ENCODE measurements at places on chromosomes 11 and 22.

DNA sequence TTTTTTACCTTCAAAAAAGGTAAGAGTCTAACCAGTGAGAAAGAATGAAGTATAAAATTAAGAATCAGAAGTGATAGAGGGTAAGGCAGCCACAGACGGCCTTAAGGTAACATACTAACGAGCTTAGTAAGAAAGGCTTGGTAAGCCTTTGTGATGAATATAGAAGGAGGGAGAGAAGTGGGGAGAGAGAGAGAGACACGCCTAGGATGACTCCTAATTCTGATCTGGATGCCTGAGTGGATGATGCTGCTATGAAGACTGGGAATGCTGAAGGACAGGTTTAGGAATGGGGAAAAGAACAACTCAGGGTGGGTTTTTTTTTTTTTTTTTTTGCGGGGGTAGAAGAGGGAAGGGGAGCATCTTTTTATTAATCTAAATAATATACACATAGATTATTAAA lies 4.8 kb downstream of the FBXO3 start:
- no peak for DNase-seq

- DNase-seq, result no peak
Measured at GRCh38 chr22:49160261-49161001, 667.2 kb downstream of the BRD1 start.

DNA sequence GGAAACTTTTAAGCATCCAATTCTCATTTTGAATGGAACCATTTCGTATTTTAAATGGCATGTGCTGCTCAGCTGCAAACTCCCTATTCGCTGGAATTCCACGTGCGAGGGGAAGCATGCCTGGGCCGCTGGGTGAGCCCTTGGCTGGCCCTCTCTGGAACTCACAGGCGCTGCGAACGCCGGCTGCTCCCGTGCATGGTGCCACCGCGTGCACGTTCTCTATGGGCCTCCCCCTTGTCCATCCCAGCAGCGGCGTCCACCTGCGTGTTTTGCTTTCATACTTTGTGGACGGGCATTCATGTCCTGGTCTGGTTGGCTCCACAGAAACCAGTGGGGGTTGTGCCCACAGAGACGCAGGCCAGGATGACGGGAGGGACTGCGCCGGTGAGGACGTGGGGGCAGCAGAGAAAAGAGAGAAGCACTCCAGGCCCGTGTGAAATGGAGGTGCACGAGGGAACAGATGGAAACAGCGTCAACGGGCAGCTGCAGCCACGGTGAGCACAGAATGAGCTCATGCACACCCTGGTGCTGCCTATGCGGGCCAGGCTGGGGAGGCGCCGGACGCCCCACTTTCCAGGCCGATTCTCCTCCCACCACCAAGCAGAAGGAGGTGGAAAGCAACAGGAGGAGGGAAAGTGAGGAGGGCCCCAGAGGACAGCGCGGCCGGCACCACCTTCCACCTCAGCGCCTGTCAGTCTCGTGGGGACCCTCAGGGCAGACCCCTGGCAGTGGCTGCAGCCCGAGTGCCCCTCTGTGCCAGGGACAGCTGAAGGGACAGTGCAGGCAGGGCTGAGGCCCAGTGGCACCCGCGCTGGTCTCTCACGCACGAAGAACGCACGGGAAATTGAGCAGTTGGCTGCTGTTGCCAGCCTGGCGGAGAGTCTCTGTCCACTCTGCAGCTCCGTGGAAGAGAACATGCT lies 29.1 kb downstream of the TOLLIP start:
- DNase-seq, result no peak

GRCh38 chr22:26170112-26170492 lies 840 bp downstream of the SEZ6L start:
- no peak for DNase-seq

GRCh38 chr11:95268391-95268790 lies 37.4 kb upstream of the SESN3 start:
- no peak for DNase-seq

- peak; percentile 80 for DNase-seq
Measured at GRCh38 chr11:33598426-33599069, 102.1 kb downstream of the C11orf91 start.

DNA sequence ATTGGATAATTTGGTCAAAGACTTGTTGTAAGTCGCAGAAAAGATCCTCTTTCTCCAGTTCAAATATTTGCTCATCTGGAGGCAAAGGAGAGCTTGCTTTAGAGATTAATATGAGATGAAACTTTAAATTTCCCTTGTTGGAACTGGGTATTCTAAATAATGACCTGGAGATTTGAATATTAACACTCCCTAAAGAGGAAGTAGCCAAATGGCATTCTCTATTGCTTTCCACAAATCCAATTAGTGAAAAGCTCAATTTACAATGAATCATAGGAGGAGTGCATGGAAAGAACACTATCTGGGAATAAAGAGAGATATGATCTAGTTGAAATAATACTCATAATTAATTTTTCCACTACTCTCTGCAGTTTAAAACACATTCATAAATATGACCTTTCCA lies 641.6 kb upstream of the TENM4 start:
- DNase-seq, result no peak

GRCh38 chr11:34052608-34053160 lies 1.2 kb downstream of the CAPRIN1 start:
- no peak for DNase-seq

DNA sequence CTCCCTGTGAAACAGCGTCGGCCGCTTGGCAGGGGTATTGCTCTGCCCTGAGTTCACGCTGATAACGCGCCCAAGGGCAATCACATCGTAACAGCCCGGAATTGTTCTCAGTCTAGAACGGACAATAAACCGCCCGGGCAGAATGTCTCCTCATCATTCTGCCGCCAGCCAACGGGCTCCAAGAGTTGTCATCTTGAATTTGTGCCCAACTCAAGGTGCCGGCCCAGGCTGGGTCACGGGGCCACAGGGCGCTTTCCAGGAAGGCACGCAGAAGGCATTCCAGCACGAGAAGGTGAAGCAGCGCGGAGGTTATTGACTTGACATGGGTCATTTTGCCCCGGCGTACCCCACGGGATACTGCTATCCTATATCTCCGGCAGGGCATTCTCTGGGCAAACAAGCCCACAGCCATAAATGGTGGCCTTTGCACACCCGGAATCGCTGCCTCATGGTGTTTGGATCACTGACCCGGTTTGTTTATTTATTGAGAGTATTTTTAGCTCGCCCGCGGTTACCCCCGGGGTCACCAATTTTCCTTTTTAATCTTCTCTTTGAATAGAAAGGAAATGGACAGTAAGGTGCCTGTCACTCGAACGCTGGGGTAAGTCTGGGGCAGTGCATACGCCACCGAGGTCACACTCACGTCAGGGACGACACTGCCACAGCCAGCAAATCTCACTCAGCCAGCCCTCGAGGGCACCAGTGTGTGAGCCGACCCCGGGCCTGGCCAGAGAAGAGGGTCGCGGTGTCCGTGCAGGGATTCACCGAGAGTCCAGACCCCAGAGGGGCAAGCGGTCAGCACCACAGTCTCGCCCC lies 72.4 kb upstream of the FGF3 start:
- no peak for DNase-seq

- DNase-seq, result no peak
Measured at GRCh38 chr11:66316849-66317251, at the start of gene CD248. TSS of gene CD248 (minus strand) at chr11:66317044. CDS start at chr11:66317027, 17 bp downstream.

DNA sequence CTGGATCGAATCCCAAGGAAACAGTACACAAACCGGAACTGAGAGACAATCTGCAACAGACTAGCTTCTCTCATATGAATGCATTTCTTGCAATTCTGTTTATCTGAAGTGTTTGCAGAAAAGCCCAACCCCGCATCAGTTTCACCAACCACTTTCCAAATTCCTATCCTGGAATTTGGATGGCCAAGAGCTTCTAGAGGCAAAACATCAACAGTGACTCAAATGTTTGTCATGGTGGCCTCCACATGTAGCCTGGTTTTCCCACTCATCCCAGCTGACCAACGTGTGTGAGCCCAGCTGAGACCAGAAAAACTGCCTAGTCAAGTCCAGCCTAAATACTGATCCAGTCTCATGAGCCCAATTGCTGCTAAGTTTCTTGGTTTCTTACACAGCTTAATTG lies 8.3 kb upstream of the MIEF1 start:
- no peak for DNase-seq

- no peak for DNase-seq
Measured at GRCh38 chr11:92979176-92979575, 9.7 kb downstream of the MTNR1B start.

DNA sequence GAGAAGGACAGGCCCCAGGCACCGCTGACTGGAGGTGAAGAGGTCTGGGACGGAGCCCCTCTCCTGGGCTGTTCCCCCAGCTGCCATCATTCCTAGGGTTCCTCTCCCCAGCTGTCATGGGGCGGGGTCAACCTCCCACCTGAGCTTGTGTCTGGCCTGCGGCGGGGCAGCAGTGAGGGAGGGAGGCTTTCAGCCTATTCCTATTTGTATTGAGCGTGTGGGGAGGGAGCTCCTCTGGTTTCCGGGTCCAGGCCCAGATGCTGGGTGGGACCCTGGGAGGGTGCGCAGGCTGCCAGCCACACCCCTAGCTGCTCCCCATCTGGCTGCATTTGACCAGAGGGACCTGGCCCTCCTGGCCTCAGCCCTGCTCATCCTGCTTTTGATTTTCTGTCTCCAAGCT lies 13.7 kb downstream of the TSPAN4 start:
- DNase-seq, result no peak

- no peak for DNase-seq
Measured at GRCh38 chr11:98725471-98725870, 295.3 kb upstream of the CNTN5 start.

- no peak for DNase-seq
Measured at GRCh38 chr11:69560141-69560790, 78.8 kb downstream of the LINC01488 start.

DNA sequence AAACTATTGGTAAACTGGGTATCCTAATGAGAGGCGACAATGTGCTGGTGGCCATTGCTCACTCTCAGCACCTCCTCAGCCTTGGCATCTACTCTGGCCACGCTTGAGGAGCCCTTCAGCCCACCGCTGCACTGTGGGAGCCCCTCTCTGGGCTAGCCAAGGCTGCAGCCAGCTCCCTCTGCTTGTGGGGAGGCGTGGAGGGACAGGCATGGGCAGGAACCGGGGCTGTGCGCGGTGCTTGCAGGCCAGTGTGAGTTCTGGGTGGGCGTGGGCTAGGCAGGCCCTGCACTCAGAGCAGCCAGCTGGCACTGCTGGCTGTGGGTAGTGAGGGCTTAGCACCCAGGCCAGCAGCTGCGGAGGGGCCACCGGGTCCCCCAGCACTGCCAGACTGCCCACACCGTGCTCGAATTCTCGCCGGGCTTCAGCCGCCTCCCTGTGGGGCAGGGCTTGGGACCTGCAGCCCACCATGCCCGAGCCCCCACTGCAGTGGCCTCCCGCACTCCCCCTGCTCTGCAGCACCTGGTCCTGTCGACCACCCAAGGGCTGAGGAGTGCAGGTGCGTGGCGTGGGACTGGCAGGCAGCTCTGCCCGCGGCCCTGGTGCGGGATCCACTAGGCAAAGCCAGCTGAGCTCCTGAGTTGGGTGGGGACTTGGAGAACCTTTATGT lies 575.9 kb upstream of the ANO3 start:
- no peak for DNase-seq

DNA sequence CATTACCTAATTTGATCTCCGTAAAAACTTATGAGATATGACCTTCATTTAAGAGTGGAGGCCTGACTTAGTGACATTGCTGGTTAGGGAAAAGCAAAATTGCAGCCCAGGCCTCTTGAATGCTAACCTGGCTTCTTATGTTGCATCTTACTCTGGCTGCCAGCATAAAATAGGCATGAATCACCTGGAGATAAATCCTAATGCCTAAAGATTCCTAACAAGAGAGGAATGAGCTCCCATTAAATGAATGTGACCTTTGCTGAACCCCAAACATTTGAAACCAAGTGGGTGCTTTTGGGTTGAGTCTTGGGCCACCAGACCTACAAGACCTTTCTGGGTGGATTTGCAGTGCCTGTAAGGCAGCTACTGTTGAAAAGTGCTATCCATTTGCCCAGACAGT lies 1145.6 kb upstream of the TENM4 start:
- no peak for DNase-seq

DNA sequence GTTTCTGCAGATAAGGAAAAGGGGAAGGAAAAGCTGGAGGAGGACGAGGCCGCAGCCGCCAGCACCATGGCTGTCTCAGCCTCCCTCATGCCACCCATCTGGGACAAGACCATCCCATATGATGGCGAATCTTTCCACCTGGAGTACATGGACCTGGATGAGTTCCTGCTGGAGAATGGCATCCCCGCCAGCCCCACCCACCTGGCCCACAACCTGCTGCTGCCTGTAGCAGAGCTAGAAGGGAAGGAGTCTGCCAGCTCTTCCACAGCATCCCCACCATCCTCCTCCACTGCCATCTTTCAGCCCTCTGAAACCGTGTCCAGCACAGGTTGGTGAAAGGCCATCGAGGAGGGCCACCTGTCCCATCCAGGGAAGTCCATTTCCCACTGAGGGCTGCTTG lies 5.6 kb downstream of the TEF start:
- no peak for DNase-seq

DNA sequence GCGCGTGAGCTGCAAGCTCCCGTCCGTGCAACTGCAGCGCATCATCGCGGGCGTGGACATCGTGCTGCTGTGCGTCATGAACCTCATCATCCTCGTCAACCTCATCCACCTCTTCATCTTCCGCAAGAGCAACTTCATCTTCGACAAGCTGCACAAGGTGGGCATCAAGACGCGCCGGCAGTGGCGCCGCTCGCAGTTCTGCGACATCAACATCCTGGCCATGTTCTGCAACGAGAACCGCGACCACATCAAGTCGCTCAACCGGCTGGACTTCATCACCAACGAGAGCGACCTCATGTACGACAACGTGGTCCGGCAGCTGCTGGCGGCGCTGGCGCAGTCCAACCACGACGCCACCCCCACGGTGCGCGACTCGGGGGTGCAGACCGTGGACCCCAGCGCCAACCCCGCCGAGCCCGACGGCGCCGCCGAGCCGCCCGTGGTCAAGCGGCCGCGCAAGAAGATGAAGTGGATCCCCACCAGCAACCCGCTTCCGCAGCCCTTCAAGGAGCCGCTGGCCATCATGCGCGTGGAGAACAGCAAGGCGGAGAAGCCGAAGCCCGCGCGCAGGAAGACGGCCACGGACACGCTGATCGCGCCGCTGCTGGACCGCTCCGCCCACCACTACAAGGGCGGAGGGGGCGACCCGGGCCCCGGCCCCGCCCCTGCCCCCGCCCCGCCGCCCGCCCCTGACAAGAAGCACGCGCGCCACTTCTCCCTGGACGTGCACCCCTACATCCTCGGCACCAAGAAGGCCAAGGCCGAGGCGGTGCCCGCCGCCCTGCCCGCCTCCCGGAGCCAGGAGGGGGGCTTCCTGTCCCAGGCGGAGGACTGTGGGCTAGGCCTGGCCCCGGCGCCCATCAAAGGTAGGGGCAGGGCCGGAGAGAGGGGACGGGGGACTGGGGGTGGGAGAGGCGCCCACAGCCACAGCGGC lies 7.3 kb downstream of the PANX2 start:
- no peak for DNase-seq

- DNase-seq, result no peak
Measured at GRCh38 chr22:31176923-31177322, 16.9 kb downstream of the RNF185 start.
